Neural crest cell (in vitro differentiated cells): ENCODE measurements at places on chromosomes 7 and 10. TPM values are rescaled to one million over a fixed set of nuclear protein-coding genes. Genes with fewer than 3 reads are reported as not detected.

GRCh38 chr7:135929249-135929648 lies 47.9 kb downstream of the MTPN start:
- no peak for DNase-seq

DNA sequence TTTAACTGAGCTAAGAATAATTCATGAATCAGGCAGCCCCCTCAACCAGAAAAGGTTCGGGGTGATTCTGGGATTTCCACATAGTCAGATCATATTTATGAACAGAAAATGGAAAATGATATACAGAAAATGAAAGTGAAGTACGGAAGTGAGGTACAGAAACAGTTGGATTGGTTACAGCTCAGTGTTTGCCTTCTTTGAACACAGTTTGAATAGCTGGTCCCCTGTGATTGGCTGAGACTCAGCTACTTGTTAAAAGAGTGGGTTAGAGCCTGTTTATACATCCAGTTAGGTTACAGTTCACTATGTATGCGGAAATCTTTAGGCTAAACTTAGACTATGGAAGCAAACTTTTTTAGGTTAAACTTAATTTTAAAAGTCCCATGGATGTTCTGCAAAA lies 511.7 kb downstream of the PLXDC2 start:
- no peak for DNase-seq

GRCh38 chr10:132542819-132543218 lies 5.2 kb downstream of the INPP5A start:
- no peak for DNase-seq

TET1 gene
- 27.7 and 30.0 TPM in 2 replicates for total RNA-seq

DNA sequence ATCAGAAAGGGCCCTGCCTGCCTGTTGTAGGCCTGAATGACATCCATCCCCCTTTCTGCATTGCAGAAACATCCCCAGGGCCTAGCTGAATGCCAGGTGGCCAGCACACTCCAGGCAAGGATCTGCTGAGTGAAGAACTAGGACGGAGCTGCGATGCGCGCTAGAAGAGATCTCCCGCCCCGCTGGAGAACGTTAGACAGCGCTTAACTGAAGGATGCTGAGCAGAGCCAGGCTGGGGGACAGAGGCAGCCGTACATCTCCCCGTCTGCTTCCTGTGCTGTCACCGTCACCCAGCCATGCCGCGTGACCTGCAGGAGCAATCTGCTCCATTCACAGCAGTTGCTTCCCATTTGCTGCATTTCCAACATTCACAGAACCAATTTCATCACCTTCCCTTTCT lies 73.3 kb downstream of the FAM53B start:
- DNase-seq: no peak

DNA sequence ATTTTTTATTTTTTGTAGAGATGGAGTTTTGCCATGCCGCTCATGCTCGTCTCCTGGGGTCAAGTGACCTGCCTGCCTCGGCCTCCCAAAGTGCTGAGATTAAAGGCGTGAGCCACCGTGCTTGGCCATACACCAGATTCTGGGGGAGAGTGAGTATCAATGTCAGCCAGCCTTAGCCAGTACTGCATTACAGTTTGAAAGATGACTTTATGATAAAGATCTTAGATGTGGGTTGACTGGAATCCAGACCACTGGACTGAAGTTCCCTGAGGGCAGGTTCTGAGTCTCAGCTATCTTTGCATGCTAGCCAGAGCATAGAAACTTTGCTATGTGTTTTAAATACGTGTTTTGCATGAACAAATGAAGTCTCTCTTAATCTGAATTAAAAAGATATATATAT lies 117.2 kb upstream of the EFCAB10 start:
- no peak for DNase-seq

- peak; percentile 53 for DNase-seq
Observed at GRCh38 chr10:128035557-128035973, 90.7 kb downstream of the MKI67 start.

CYP2C19 gene
- total RNA-seq: not detected in 2 replicates

LARP4B gene
- total RNA-seq: 75.2 and 75.4 TPM in 2 replicates

- no peak for DNase-seq
Observed at GRCh38 chr7:47659664-47660462, 78.0 kb upstream of the TNS3 start.

DNA sequence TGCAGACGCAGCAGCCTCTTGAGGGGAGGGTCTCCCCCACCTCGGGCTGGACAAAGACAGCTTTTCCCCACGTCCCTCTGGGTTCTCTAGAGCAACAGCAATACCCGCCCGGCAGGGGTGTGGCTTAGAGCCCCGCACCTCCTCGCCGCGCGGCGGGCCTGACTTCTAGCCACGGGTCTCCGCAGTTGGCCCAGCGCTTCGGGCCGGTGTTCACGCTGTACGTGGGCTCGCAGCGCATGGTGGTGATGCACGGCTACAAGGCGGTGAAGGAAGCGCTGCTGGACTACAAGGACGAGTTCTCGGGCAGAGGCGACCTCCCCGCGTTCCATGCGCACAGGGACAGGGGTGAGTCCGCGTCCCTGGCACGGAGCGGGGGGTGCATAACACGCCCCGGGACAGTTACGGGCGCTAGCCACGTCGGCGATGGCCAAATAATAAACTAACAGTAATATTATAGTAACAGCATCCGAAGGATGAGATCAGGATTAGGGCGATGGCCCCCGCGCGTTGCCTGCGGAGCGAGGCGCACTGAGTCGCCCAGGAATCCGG lies 1.2 kb downstream of the CYP2E1 start:
- DNase-seq: no peak

GRCh38 chr10:70661623-70662361 lies 10.5 kb upstream of the ADAMTS14 start:
- no peak for DNase-seq

GRCh38 chr7:15396210-15397158 lies 165.3 kb downstream of the AGMO start:
- DNase-seq: no peak

- DNase-seq: no peak
Observed at GRCh38 chr7:94453898-94454297, 55.7 kb upstream of the CASD1 start.

PAX4 gene
- total RNA-seq: not detected in 2 replicates

GIMAP8 gene
- total RNA-seq: not detected in 2 replicates

DNA sequence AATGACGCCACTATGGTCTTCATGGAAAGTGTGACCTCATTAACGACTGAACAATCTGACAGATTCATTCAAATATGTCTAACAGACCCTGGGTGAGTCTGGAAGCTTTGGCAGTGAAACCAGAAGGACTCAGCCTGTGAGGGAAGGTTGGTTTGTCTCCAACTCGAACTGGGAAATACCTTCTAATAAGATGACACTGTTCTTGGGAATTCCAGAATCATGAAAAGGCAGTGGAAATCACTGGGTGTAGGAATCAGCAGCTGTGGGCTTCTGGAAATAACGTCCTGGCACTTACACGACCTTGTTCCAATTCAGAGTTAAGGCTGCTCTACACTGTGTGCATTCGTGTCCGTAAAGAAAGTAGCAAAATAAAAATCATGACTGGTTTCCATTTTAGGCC lies 75.1 kb downstream of the DGKI start:
- no peak for DNase-seq

DNA sequence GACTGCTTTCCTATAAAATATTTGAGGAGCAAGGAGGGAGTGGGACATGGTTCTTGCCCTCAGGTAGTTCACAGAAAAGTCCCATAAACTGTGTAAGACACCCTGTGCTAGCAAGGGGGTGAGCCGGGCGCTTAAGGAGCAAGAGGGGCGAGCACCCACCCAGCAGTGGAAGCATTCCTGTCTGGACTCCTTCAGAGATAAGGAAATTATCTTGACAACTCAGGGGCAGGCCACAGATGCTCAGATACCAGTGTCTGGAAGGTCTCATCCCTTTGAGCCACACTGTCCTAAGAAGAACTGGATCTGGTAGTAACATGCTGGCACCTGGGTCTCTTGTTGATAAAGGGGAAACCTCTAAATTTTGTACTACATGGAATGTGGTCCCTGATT lies 54.1 kb downstream of the DAGLB start:
- no peak for DNase-seq

DNA sequence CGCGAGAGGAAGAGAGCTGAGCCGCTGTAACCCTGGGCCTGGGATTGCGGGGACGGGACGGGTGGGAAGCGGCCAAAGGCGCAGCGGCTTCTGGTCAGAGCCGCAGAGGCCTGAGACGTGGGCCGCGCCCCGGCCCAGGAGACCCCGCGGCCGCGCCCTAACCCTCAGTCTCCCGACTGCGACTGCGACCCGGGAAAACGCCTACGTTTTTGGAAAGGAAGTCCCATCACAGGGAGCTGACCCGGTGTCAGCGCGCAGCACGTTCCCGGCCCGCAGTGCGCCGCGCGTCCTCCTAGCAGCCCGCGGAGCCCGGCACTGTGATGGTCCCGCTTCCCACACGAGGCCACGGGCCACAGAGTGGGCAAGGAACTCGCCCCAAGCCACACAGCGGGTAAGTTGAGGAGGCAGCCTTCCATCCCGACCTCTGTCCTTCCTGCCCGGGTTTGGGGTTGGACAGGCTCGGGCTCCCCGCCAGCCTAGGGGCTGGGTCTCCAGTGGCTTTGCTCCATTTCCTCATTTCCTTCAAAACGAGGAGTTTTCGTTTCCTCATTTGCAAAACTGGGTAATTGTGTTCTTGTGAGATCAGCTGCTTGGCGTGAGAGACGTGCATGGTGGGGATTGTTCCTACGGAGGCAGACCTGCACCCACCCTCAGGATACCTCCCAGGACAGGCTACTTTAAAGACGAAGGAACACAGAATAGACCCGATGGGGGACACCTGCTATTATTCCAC lies 1.2 kb downstream of the GPNMB start:
- no peak for DNase-seq

GRCh38 chr10:93189944-93190343 lies 116.3 kb downstream of the CYP26A1 start:
- no peak for DNase-seq
